ENCODE measurements at places on chromosomes 6 and 20.
A peak's percentile ranks its signal among the peaks of the same experiment; 100 is the strongest.

GRCh38 chr6:130132286-130132701 lies 90.5 kb downstream of the SAMD3 start:
- DNase-seq = peak; percentile 7

GRCh38 chr6:144195671-144196270 lies 45.5 kb downstream of the STX11 start:
- DNase-seq = no peak

DNA sequence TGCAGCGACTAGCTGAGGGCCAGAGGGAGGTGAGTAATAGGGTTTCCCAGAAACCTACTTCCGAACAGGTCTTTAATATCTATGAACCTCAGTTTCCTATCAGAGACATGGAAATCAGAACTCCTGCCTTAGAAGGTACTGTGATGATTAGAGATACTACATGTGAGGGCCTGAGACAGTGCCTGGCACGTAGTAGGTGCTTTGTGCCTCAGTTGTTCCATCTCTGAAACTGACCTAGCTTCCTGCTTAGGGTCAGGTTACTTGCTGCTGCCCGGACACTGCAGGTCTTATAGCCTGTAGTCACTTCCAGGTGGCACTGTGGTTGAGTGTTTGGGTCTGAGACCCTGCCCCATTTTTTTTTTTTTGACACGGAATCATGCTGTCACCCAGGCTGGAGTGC lies 20.9 kb downstream of the RAB44 start:
- no peak for DNase-seq

DNA sequence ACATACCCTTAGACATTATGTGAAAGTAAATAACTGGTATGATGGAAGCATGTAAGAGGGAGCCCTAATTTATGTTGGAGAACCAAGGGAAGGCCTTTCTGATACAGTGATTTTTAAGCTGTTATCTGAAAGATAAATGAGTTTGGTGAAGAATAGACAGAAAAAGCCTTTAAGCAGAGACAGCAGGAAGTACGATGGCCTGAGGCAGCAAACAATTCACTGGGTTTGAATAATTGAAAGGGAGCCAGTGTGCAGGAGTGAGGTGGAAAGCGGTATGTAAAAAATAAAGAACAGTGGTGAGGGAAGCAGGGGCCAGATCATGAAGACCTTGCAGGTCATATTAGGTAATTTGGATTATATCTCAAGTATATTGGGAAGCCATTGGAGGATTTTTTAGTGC lies 4.1 kb upstream of the RAB23 start:
- no peak for DNase-seq

- DNase-seq = no peak
Measured at GRCh38 chr6:74932232-74932888, 273.5 kb downstream of the COL12A1 start.

DNA sequence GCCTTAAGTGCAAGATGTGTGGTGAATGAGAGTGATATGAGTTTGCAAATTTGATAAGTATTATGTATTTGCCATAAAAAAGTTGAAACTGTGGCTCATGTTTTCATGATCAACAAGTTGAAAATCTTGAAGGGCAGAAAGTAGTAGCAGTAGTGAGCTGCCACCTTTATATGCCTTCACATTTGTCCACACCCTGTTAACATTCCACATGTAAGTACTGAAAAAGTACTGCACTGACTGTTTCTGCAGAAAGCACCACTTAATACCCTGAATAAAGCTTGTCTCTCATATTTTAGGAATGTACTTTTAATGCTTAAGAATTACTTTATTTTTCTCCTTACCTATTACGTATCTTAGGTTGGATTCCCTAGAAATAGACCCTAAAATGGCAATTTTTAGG lies 45.9 kb downstream of the FLRT3 start:
- DNase-seq = no peak

- DNase-seq = no peak
Measured at GRCh38 chr6:83432636-83433035, 1.8 kb upstream of the ME1 start.
